Anterior cingulate cortex (tissue), 58 donors: ENCODE measurements at places on chromosomes 4 and X.

DNA sequence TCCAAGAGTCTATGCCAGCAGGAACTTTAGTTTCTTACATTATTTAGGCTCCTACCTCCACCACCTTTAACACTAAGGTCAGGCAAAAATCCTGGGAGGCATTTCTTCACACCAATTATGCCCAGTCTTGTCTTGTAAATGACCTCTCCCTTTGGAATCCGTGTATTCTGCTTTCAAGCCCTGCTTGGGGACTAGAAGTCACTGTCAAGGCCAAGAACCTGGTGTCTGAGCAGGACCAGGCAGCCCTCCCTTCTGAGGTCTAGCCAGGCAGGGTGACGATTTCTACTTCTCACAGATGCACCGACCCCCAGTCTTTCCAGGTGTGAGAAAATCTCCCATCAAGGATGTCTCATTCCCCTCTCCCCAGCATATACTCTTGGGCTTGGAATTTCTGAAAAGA is 82.7 kb upstream of the C1QTNF7 start:
- no peak for DNase-seq

DNA sequence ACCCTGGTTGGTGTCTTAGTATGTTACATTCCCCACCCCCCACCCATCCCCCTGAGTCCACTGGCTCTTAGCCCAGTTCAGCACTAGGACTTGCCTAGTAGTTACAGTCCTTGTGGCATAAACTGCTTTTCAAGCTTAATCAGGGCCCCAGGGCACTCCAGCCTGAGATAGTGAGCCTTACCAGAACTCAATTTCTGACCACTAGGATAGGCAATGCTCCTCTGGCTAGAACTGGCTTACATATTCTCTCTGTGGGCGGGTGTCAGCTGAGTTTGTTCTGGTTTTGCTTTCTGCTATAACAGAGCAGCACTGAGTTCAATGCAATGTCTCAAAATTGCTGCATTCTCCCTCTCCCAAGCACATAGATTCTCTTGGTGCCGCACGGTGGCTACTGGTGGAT is 391.4 kb upstream of the DIPK2B start:
- DNase-seq = no peak

- no peak for DNase-seq
Measured at GRCh38 chr4:123186731-123187130, 209.9 kb upstream of the SPRY1 start.

DNA sequence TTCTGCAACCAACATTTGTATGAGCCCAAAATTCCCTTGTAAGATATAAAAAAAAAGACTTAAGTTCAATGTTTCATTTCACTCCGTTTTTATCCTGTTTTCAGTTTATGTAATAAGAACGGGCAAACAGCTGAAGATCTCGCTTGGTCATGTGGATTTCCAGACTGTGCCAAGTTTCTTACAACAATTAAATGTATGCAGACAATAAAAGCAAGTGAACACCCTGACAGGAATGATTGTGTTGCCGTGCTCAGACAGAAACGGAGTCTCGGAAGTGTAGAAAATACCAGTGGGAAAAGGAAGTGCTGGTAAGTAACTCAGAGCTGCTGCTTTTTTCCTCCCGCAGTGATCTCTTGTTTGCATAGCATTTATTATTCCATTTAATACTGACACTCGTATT is 2.8 kb downstream of the ANKRD37 start:
- DNase-seq = no peak

DNA sequence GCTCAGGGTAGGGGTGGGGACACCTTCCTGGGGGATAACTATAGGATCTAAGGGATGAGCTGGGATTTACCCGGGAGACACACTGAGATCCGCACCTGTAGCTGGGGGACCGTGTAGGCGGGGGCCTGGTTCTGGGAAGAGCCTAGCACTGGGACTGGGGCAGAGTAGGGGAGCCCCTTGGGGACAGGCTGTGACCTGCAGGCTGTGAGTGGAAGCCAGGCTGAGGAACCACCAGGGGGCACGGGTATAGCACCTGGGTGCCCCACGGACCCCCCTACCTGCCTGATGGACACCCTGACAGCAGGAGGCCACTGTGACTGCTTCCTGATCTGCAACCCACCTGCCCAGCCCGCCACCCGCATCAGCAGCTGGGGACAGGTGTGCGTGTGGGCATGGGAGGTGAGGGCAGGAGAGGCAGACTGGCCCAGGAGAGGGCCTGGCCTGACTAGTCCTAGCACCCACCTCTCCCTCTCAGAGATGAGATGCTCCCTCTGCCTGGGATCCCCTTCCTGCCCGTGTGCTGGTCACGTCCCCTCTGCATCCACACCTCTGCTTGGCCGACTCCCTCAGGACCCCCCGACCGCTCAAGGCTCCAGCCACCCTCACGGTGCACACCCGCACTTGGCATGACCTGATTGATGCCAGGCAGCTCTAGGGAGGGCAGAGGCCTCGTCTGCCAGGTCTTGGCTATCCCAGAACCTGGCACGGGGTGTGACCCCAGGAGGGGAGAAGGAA is 94.2 kb upstream of the NKX1-1 start:
- DNase-seq = no peak

- no peak for DNase-seq
Measured at GRCh38 chrX:124455966-124456365, 109.6 kb downstream of the SH2D1A start.

GRCh38 chr4:37964734-37965457 is 4.7 kb downstream of the PTTG2 start:
- no peak for DNase-seq

GRCh38 chr4:3352941-3353594 is 60.2 kb downstream of the RGS12 start:
- DNase-seq = no peak

GRCh38 chr4:144787365-144788258 is 141.7 kb downstream of the HHIP start:
- DNase-seq = no peak

GRCh38 chr4:54683616-54684346 is 26.0 kb downstream of the KIT start:
- no peak for DNase-seq
